Sciatic nerve (tissue), 2 donors: ENCODE measurements at places on chromosomes 7 and 10. TPM values are rescaled to one million over a fixed set of nuclear protein-coding genes. Genes with fewer than 3 reads are reported as not detected.

Gene ZNF853
- 8.7 TPM for total RNA-seq

Gene CD36
- 208 TPM for total RNA-seq

Gene WIPF3
- total RNA-seq: 5.3 TPM

Gene SNX13
- 65.4 TPM for total RNA-seq

Gene ZC3HAV1L
- total RNA-seq: 19.7 TPM

GRCh38 chr10:34295142-34295548 is 520.0 kb downstream of the PARD3 start:
- DNase-seq: no peak

- DNase-seq: no peak
Observed at GRCh38 chr10:47181052-47181849, 118.7 kb upstream of the GDF10 start.

GRCh38 chr7:40000734-40001315 is 50.8 kb downstream of the CDK13 start:
- no peak for DNase-seq

GRCh38 chr7:158432369-158433341 is 155.0 kb downstream of the PTPRN2 start:
- no peak for DNase-seq

DNA sequence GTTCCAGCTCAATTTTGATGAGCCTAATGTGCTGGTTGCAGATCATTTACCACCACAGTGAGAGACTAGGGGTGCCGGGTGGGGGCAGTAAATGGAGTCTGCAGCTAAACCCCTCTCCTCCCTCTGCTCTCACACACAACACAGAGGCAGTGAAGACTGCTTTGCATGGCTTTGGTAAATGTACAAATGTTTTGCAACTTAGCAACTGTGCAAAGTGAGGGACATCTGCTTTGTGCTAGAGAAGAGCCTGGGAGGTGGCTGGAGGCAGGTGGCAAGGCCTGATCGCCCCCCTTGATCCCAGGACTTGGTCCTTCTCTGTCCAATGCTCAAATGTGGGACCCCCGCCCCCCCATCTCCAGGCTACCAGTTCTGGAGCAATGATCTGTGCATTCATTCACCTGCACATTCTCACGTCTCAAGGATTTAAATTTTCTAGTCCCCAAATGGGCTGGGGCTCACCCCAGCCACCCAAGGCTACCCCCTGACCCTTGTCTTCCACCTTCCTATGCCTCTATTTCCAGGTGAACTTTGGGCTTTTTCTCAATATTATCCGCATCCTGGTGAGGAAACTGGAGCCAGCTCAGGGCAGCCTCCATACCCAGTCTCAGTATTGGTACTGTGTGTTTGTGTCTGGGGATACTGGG is 11.6 kb downstream of the GHRHR start:
- no peak for DNase-seq

DNA sequence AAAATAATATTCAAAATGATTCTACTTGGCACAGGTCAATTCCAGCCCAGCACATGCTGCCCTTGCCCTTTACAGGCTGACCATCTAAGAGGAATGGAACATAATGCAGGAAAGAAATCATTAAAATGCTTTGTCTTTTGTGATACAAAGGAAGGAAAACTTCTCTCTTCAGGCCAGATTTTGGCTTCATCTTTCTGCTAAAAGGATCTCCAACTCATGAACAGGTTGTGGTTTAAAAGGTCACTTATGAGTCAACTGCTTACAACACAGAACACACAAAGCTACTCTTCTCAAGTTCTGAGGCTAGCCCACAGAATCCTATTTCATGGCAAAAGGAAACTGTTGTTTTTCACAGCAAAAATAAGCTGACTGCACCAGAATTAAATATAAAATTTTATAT is 197.1 kb downstream of the DOCK4 start:
- DNase-seq: no peak

DNA sequence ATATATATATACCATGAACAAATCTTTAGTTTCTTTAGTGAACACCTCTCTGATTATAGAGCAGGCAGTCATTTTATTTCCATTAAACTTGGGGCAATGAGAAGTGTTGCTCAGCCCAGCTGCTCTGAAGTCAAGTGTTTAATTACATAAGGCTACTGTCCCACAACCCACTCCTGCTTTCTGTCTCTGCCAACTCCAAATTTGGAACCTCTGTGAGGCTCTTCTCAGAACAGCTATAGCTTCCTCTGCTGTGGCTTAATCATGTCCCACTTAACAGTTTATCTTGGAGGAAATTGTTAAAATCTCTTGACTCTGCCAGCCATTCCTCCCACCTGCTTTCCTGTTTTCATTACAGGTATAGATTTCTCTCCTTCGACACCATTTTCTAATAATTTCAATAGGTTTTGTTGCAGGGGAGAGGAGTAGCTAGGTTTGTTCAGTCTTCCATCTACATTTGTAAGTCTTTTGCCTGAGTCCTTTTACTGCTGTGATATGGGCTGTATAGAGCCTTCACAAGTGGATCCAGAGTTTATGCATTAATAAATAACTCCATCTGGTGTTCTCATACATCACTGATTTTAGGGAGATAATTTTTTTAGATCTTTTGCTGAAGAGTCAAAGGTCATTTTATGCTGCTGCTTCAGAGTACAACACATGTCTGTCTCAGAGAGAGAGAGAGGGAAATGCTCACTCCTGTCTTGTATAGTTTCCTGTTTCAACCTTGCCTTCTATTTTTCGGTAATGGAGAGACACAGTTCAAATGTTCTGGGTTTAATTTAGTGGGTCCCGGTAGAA is 170.4 kb downstream of the WNT2 start:
- DNase-seq: no peak

DNA sequence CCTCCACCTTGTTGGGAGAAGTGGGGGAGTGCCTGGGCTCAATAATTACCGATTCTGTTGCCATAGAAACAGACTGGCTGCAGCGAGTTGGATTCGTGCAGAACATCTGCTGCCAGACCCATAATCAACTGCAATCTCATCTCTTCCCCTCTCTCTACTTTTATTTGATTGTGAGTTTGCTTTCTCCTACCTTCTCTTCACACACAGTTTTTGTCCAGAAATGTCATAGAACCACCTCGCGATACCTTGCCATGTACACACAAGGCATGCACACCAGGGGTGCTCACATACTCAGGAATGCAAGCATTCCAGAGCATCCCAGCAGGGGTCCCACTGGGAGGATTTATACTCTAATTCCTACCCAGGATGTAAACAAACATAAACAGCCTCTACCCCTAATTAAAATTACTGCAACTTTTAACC is 262.2 kb upstream of the AOAH start:
- no peak for DNase-seq
